Nephron progenitor cell (in vitro differentiated cells): ENCODE measurements at places on chromosomes 13 and 19.

- DNase-seq, result no peak
These were observed 1355.0 kb downstream of the OLFM4 start for GRCh38 chr13:54383604-54384003.

DNA sequence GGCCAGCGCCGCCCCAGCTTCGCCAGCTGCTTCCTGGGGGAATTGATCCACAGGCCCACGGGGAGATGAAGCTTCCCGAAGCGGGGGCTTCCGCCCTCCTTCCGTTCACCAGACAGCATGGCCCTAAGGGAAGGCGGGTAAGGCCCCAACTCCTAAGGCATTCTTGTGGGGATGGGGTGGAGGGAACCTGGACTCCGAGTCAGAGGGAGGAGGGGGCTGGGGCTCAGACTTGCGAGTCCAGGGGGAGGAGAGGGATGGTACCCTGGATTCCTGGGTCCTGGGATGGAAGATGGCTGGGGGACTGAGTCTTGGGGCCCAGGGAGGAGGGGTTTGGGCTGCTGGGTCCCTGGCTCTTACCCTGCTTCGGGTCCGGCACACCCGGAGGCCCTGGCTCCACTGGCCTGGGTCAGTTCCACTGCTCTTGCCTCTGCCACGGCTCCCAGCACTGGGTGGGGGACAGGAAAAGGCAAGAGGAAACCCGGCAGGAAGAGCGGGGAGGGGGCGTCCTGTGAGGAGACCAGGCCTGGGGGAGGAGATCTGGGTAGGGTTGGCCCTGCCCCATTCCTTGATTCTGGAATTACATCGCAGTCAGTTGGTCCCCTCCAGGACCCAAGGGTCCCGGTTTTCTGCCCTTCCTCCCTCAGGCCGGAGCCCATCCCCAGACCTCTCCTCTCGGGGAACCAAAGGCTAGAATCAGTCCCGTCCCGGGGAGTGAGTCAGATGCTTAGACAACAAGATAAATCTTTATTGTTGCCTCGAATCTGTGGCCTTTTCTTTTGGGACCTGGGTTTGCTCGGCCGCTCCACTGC is at the start of gene RASIP1:
RASIP1 (minus strand) TSS at position 447 of the 809 bp plus-strand sequence; CDS start at position 119, 328 bp downstream.
- no peak for DNase-seq

- peak; percentile 50 for DNase-seq
These were observed 790 bp downstream of the TPM4 start for GRCh38 chr19:16076958-16077611.

DNA sequence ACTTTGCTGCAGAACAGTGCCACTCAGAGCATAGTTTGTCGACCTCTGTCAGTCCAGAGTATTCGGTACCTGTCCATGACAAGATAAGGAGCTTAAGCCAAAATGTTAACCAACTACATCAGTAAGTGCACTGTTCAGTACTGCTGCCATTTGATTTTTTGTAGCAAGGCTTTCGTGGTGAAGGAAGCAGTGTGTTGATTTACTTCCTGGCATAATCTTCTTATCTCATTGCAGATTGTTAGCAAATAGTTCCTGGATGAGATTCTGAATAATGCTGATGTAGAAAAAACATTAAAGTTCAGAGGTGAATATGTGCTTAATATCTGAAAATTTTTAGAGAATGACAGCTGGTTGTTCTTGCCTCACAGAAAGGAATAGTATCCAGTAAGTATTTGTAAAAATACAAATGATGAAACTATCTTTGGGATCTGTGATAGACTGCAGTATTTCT is 85.7 kb downstream of the LRRC63 start:
- no peak for DNase-seq

DNA sequence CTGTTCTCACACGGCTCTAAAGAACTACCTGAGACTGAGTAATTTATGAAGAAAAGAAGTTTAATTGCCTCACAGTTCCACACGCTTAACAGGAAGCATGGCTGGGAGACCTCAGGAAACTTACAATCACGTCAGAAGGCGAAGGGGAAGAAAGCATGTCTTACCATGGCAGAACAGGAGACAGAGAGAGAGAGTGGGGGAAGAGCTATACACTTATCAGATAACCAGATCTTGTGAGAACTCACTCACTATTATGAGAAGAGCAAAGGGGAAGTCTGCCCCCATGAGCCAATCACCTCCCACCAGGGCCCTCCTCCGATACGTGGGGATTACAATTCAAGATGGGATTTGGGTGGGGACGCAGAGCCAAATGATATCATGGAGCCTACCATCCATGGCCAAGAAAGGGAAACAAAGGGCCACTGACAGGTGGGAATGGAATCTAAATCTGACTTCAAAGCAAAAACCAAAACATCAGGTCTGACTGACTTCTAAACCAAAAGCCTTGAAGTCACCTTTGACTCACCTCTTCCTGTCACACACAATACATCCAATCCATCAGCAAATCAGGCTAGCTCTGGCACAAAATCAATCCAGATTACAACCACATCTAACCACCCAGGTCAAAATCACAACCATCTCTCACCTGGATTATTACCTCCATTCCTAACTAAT is 189.7 kb downstream of the ENOX1 start:
- DNase-seq, result no peak

DNA sequence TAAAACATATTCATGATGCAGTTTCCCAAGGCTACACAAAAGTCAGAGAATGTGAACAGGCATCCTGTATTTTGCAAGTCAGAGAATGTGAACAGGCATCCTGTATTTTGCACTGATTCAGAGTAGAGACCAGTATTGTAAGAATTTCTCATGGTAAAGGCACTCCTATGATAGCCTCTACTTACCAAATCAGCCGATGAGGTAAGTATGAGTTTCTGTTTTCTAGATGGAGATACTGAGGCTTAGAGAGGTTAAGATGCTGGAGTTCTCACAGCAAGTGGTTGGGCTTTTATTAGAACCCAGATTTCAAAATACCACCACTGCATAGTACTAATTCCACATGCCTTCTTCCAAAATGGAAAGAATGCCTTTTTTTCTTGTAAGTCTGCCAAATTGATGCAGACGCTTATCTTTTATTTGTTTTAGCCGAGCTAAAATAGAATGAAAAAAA is 12.3 kb downstream of the TPT1 start:
- DNase-seq, result no peak

GRCh38 chr13:20132052-20132634 is 28.7 kb downstream of the GJA3 start:
- no peak for DNase-seq

- no peak for DNase-seq
These were observed 65.6 kb downstream of the UFM1 start for GRCh38 chr13:38415233-38415632.

GRCh38 chr13:109858319-109858718 is 71.9 kb upstream of the IRS2 start:
- DNase-seq, result no peak

DNA sequence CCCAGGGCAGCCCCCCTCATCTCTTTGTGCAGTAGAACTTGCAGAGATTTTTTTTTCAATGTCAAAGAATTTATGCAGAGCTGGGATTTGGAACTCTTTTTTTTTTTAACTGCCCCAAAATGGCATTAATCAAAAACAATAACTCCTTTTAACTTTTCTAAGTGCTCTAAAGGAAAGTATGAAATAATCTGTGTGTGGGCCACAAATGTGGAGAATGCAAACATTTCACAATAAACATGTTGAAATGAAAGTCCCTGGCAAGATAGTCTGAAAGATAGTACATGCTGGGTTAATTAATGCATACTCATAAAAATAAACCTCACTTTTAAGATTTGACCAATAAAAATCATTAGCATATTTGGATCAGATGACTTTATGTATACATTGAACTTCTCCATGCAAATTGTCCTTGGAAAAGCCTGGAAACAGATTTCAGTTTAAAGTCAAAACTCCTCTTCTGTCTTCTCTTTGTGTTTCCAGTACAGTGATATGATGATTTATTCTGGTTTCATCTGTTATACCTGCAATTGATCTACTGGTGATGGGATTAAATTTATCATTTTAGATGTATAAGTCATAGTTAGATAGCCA is 30.5 kb upstream of the ZNF536 start:
- DNase-seq, result no peak

- DNase-seq, result no peak
These were observed 712.7 kb downstream of the UQCRFS1 start for GRCh38 chr19:28500296-28500695.

GRCh38 chr19:36140304-36141038 is 605 bp downstream of the CAPNS1 start:
- DNase-seq, result peak; percentile 37

DNA sequence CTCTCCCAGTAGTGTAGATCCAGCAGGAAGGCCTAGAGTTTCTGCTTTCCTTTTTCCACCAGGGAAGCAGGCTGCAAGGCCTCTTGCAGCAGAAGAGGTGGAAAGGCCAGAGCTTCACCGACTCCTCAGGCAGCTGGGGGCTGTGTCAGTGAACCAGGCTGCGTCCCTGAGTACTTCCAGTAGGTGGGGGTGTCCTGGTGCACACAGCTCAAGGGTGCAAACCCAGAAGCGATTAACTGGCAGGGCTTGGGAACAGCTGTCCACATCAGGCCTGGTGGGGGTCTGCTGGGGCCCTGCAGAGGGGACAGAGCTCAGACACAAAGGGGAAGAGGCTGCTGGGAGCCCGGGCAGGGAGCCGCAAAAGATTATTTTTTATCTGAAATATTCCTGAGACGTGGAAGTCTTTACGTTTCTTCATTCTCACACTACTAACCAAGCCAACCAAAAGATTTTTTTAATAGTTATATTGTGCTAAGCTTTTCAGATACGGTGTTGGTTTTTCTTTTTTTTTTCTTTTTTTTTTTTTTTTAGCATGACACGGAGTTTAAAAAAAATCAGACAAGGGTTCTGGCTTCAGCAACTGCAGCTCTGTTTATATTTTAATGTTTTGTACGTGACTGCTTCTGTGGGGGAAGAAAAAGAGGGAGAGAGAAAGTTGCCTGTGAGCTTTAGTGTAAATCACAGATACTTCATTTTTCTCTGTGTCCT is 11.0 kb downstream of the TSHZ3 start:
- peak; percentile 72 for DNase-seq

DNA sequence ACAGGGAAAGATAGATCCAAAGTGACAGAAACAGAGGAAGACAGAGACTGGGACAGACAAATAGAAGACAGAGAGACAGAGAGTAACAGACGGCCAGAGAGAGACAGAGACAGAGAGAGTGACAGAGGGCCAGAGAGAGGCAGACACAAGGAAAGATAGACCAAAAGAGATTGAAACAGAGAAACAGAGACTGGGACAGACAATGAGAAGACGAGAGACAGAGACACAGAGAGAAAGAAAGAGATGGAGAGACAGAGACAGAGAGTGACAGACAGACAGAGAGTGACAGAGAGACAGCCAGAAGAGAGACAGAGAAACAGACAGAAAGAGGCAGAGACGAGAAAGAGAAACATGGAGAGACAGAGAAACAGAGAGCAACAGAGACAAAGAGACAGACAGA is 127.3 kb downstream of the UQCRFS1 start:
- DNase-seq, result no peak

- no peak for DNase-seq
These were observed 10.8 kb downstream of the LCP1 start for GRCh38 chr13:46171217-46171616.

DNA sequence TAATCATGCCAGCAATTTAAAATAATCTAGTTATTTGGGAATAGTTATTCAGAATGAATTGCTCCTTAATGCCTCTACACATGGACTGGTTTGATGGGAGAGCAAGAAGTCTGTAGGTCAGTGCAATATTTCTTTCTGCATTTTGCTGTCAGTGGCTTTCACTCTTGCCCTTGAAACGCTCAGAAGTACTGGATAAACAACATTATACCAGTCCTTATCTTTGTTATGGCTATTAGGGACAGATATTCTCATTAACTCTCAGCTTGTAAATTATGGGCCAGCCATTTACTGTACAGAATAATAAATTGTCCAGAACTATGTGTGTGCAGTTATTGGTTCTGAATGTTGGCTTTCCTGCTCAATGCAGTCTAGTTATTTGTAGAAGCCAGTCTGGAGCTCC is 224.4 kb downstream of the OXGR1 start:
- no peak for DNase-seq

- no peak for DNase-seq
These were observed 4.3 kb downstream of the TMEM161A start for GRCh38 chr19:19133985-19134384.

- no peak for DNase-seq
These were observed 2.7 kb upstream of the GNA15 start for GRCh38 chr19:3132971-3133792.

- peak; percentile 64 for DNase-seq
These were observed 10.3 kb upstream of the BBC3 start for GRCh38 chr19:47240996-47241918.

DNA sequence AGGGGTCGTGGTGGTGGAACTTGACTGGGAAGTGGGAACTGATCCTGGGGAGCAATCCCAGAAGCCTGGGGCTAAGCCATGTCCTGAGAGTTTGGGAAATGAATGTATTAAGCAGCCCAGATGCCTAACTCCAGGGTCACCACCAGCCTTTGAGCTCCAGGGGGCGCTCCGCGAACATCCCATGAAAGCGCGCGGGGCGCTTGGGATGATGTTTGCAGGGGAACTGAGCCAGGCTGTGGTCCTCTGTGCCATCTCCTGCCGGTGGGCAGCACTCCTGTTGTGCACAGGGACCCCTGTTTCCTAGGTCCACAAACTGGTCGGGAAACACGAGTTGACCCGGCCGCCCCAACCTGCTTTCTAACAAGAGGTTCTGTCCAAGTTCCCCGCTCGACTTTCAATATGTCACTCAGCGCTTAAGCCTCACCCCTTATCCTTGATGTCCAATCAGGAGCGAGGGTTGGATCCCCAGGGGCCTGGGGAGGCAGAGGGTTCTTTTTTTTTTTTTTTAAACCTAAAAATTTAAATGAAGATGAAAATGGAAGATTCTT is 14.4 kb downstream of the LEUTX start:
- DNase-seq, result peak; percentile 84

- DNase-seq, result no peak
These were observed 12.7 kb downstream of the ATP4B start for GRCh38 chr13:113645329-113645728.

DNA sequence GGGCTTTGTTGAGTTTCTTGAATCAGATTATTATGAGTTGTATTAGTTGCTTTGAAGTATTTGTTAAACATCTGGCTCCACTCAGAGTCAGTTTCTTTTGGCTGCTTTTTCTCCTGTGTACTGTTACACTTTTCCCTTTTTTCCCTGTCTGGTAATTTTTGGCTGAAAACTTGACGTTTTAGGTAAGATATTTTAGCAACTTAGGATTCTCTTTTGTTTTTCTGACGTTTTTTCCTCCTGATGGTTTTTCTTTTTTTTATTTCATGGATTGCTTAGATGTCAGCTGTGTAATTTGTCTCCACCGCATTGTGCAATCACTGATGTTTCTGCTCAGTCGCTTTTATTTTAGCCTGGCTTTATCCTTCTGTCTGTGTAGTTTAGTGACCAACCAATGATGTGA is 20.7 kb downstream of the RFC3 start:
- no peak for DNase-seq

DNA sequence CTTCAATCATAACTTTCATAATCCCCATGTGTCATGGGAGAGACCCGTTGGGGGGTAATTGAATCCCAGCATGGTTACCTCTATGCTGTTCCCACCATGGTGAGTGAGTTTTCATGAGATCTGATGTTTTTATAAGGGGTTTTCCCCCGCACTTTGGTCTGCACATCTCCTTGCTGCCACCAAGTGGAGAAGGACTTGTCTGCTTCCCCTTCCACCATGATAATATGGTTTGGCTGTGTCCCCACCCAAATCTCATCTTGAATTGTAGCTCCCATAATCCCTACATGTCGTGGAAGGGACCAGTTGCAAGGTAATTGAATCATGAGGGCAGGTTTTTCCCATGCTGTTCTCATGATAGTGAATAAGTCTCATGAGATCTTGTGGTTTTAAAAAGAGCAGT is 524.9 kb downstream of the SLITRK5 start:
- DNase-seq, result no peak
